ENCODE measurements at places on chromosomes 12 and 14.

DNA sequence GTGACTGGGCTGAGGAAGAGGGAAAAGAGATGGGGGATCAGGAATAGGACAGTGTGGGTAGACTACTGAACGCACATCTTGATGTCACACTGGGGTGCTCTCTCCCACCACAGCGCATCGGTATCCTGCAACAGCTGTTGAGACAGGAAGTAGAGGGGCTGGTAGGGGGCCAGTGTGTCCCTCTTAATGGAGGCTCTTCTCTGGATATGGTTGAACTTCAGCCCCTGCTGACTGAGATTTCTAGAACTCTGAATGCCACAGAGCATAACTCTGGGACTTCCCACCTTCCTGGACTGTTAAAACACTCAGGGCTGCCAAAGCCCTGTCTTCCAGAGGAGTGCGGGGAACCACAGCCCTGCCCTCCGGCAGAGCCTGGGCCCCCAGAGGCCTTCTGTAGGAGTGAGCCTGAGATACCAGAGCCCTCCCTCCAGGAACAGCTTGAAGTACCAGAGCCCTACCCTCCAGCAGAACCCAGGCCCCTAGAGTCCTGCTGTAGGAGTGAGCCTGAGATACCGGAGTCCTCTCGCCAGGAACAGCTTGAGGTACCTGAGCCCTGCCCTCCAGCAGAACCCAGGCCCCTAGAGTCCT lies 6.9 kb downstream of the C1QL4 start:
- DNase-seq = no peak

DNA sequence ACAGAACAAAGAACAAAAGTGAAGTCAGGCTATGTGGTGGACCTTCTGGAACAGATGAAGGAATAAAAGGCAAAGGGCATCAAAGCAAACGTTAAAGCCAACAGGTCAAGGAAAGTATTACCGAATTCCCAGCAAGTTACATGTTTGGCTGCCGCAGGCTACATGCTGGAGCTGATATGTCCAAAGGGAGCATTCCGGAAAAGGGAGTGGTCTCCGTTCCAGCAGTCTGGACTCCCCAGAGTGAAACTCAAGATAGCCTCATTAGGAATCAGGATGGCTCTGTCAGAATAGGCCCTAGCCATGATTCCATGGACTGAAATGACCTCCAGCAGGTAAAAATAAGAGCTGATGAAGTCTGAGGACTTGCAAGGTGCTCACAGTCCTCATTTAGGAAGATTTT lies 379.8 kb upstream of the PRICKLE1 start:
- DNase-seq = no peak

DNA sequence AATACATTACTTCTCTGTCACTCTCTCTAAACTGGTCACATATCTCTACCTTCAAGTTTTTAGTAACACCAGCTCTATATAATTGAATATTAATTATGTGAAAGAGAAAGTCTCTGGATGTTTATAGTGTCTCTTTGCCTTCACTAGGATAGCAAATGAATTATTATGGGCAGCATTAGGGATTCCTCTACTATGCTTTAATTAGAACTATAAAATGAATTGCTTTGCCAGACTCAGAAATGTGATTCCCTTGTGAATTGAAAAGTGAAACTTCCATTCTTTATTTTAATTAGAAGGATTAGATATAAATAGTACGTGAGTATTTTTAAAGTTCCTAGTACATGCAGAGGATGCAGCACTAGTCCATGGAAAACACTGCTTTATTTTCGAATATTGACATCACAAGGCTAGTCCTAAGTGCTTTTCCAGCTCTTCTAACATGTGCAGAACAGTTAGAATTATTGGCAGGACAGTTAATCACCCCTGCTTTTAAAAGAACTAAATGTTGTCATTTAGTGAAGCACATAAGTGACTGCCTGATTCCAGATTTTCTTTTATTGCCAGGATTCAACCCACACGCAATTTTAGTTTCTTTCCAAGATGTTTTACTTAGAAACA lies 23.0 kb upstream of the REP15 start:
- DNase-seq = no peak

DNA sequence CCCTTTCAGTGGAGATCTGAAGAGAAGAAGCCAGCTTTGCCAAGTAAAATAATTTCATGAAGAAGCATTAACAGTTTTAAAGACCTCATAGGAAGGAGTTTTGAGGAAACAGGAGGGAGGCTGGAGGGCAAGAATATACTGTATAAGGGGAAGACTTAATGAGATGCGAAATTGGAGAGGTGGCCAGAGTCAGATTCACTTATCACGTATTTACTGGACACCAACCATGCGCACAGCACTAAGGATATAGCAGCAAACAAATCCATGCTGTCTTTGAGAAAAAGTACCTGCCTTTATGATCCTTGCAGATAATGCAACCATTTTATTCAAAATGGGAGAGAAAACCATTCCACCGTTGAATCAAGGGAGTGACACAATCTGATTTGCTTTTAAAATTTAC lies 100.3 kb downstream of the ERC1 start:
- DNase-seq = no peak

DNA sequence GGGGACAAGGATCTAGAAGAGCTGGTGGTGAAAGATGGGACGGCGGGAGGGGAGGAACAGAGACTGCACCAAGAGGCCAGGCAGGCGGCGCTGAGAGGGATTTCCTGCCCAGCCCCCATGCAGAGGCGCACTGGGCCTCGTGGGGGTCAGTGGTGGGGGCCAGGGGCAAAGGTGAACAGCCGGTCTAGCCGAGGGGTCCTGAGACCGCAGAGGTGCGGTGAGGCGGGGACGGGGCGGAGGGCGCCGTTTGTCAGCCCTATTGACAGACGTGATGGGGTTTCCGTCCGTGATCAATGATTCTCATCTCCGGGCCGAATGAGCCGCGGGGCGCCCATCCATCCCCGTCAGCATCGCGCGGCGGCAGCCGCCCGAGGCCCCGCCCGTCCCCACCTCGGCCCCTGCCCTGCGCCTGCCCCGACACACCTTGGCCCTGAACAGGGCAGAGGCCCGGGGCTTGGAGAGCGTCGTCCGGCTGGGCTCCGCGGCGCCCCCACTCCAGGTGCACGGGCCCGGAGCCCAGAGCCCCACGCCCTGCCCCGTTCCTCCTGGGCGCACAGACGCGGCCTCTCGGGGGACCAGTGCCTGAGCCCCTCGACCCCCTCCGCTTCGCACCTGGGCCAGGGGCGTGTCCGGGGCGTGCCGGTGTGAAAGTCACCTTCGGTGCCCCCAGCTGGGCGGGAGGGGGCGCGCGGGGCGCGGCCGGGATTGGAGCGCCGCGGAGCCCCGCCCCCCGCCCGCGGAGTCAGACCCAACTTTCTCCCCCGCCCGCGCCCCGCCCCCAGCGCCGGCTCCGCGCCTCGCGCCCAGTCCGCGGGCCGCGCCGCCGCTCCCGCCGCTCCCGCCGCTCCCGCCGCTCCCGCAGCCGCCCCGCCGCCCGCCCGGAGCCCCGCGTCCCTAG lies at the start of gene NXPH4:
Gene NXPH4 (plus strand): TSS at position 781 of the 898 bp plus-strand sequence. CDS start 176 bp downstream, outside the sequence.
- no peak for DNase-seq

DNA sequence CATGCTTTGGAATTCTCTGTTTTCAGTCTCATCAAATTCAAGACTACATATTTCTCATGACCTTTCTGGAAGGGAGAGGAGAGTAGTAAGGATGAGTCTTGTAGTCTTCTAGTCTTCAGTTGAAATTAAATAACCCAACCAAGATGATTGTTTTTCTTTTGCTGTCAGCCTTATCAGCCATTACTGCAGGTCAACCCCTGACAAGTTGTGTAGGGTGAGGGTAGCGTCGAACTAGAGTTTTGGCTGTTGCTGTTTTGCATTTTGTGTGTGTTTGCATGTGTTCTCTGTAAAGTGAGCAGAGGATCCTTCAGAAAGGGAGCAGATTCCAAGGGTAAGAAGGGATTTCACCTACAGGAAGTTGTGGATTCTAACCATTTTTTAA lies 28.4 kb downstream of the DIP2B start:
- no peak for DNase-seq

DNA sequence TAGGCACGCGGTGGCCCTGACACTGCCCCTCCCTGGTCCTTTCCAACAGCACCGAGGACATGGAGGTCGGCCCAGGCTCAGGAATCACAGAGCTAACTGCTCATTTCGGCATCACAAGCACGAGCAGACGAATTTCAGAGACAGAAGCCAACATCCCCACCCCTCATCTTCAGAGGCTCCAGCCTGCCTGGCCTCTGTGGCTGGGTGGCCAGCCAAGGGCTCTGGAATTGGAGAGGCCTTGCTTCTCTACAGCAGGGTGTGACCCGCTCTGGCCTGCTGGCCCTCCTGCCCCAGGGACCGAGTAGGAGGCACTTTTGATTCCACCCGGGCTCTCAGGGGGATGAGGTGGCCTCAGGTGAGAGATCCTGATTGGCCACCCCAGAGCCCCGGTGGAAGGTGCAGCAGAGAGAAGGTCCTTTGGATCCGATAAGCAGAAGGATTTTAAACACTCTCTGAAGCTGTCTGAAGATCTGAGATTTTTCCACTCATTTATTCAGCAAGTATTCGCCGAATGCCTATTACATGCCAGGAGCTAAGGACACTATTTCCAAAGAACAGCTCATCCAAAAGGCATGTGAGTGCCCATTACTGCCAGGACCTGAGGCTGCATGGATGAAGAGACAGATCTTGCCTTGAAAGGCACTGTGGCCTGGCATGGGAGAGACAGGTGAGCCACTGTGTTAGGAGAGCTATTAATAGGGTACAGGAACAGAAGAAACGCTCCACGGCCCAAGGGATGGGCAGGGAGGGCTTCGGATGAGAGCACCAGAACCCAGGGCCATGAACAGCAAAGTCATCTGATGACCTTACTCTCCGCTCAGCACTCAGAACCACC lies 10.2 kb downstream of the BAG5 start:
- DNase-seq = peak; percentile 79

GRCh38 chr12:64716371-64716770 lies 42.8 kb downstream of the GNS start:
- no peak for DNase-seq

- no peak for DNase-seq
These were observed 104.4 kb upstream of the PARP11 start for GRCh38 chr12:3977621-3978020.

- peak; percentile 56 for DNase-seq
These were observed 27.9 kb downstream of the SYNE3 start for GRCh38 chr14:95488376-95489213.

DNA sequence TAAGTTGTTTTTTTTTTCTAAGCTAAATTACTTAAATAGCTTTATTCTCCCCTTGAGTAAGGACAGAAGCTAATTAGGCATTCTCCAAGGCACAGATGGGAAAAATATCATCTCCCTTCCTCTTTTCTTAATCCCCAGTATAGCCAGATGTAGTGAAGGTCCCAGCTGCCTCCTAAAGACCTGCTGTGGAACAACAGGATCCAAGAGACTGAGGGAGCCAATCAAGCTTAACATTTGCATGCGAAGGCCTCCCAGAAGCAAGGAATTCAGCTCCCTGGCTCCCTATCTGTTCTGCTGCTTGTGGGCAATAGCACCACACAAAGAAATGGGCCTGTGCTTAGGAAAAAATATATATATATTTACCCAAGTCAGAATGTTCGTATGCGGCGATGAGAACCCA lies 255.2 kb downstream of the SYT1 start:
- no peak for DNase-seq

- DNase-seq = no peak
These were observed 3.0 kb downstream of the GALNT4 start for GRCh38 chr12:89521364-89522223.

- no peak for DNase-seq
These were observed 376.5 kb upstream of the GARIN6 start for GRCh38 chr12:99271071-99271470.

- DNase-seq = peak; percentile 74
These were observed 33.0 kb upstream of the FGF23 start for GRCh38 chr12:4412465-4412864.

DNA sequence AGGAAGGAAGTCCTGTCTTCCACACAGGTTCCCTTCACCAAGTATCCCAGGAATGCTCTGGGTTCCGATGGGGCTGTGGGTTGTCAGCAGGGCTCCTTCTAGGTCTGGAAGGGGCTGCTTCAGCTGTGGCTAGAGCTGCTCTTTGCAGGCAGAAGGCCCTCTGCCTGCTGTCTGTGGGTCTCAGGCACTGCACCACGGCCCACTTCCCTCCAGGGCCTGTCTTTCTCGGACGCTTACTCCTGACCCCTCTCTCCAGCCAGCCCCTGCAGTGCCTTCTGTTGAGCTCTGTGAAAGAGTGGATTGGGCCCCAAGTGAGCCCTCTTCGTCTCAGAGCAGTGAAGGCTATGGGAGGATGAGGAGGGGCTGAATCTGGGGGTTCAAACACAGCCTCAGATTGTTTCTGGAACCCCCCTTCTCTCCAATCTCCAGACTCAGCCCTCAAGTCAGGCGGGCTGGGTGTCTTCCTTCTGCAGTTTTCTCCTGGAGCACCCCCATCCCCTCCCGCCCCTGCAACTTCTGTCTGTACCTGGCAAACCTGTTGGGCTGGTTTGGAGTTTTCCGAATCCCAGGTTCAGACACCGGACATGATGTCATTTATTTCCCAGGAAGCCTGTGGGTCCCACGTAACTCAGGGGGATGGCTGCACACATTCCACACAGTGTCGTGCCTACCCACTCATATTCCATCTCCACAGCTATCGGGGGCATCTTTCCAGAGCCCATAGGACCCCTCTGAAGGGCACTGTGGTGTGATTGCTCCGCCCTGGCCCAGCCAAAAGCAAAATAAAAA lies 24.9 kb upstream of the SPPL3 start:
- no peak for DNase-seq
